Fibroblast of pulmonary artery (primary cell): ENCODE measurements at places on chromosomes 3 and 15.

- DNase-seq = peak; percentile 69
Measured at GRCh38 chr3:55461896-55462295, 25.2 kb downstream of the WNT5A start.

DNA sequence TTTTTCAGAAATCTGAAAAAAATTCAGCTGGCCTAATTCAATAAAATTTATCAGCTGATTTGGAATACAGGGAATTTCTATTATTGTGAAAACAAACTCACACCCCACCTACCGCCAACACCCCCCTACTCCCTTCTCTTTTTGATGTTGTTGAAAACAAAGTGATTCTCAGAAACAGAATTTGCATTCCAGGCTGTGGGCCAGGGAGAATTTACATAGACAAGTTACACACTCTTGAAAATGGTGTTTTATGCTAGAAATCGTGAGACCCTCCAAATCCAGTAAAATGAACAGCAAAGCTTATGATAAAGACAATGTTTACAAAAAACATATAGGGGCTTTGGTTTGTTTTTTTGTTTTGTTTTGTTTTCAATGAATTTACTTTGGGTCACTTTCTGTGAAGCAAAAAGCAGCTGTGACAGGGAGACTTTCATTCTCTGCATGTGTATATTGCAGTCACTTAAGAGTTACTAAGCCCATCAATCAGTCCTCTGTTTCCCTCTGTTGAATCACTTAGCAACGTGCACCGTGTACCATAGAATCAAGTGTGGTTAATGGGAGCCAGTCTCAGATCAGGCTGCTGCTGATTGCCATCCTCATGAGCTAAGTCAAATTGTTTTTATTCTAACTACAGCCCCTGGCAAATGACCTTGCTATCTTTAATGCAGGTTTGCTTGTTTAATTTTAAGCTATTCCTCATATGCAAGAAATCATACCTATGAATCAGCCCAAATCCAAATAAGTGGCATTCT lies 159.8 kb downstream of the ALCAM start:
- no peak for DNase-seq

DNA sequence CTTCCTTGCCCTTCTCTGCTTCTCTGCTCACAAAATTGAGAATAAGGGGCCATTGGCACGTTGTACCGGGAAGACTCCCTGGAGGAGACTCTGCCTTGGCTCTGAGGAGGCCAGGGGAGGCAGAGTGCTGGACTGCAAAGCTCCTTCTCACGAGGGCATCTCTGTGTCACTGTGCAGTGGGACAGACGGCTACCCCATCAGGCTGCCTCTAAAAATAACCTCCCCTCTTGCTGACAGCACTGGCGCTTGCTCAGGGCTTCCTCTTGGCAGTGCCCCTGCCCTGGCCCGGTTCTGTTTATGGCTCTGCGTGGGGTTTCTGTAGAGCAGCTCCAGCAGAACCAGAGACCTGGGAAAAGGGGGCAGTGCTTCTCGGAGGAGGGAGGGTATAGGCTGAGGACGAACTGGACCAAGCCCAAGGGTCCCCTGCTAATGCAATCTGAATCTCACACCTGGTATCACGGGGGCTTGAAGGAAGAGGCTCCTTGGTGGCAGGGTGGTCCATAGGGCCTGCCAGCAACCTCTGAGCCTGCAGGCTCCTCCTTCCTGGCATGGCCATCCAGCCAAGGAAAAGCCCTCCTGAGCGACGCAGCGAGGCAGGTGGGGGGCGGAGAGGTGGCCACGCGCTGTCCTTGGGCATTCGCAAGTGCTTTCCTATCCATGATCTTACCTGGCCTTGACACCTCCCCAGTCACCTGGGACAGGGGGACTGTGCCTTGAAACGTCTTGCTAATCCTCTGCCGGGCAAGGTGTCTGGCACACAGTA lies 63.3 kb upstream of the TLE3 start:
- no peak for DNase-seq

DNA sequence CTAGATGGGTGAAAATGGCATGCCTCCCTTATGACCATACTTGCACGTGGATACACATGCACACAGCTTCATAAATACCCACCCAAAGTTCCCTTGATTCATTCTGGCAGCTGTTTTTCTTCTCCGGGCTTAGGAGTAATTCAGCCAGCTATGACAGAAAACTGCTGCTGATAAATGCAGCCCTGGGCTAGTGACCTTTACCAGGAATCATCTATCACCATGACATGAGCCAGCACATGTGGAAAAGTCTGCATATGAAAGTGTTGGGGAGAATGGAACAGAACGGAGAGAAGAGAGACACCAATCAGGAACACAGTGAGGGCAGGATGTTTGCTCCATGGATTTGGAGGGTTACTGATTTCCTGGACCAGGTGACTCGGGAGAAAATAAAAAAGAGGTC lies 706.3 kb downstream of the PDCD6IP start:
- peak; percentile 1 for DNase-seq

- DNase-seq = no peak
Measured at GRCh38 chr3:152213938-152214337, 54.8 kb upstream of the MBNL1 start.

DNA sequence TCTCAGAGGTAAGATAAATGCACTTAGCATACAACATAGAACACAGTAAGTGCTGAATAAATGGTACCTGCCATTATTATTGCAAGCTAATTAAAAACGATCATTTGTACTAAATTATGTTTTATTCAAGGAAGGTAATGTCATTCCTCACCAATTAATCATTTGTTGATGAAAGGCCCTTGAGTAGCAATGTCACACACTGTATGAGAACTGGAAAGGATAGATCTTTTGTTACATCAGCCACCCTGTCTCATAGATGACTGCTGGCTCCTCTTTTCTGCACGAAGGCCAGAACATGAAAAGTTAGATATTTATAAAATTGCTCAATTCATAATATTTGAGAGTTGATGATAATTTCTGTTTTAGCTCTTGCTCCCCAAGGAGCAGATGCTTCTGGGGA lies 415.4 kb downstream of the RBMS3 start:
- peak; percentile 38 for DNase-seq

GRCh38 chr3:39294446-39295183 lies 14.8 kb upstream of the CX3CR1 start:
- DNase-seq = no peak

DNA sequence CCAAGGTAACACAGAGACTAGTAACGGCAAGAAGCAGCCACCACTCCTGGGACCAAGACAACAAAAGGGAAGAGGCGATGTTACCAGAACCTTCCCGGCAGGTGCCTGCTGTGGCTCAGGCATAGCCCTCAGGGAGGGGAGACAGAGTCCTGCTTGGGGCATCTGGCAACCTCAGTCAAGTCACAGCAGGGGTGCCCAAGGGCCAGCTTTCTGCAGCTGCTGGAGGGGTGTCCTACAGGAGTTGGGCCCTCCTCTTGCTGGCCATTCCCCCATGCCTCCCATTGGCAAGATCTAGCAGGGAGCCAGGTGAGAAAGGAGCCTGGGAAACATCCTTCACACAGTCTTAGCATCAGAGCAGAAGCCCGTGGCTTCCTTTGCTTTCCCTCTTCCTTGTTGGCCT lies 197.3 kb upstream of the IL12A start:
- DNase-seq = no peak

DNA sequence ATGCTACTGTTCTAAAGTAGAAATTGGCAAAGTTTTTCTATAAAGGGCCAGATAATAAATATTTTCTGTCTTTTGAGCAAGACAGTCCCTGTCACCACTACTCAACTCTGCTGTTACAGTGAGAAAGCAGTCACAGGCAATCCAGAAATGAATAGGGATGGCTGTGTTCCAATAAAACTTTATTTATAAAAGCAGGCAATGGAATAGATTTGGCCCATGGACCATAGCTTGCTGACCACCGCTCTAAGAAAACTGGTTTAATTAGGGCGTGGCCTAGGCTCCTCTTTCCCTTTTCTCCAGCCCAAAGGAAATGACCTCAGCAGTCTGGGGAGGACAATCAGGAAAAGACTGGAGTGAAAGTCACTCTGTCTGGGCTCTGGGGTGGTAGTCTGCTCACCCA lies 183.8 kb downstream of the MEGF11 start:
- DNase-seq = no peak

- no peak for DNase-seq
Measured at GRCh38 chr3:83928903-83929302, 1029.9 kb upstream of the CADM2 start.

DNA sequence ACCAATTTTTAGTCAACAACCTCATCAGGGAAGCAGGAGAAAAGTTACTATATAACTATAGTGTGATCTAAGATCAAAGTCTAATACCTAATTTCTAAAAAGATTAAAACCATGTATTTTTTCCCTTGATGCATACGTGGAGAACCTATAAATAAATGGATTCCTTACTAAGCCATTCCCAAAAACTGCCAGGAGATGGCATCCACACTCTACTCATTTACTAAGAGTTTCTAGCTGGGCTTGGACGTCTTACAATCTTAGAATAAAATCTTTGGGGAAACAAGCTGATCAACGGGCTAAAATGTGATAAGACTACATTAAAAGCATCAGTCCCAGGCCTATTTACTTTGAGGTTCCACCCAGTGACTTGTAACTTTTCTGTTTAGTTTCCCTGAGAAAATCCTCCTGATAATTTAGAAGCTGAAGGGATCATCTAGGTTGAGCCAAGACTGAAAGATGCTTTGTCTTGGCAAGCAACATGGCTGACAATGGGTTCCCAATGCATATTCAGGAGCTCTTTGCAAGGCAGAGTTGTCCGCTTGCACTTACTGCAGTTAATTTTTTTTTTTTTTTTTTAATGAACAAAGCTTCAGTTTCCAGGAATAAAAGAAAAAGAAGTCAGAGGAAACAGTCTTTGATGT lies 85.5 kb upstream of the FGF12 start:
- peak; percentile 83 for DNase-seq

DNA sequence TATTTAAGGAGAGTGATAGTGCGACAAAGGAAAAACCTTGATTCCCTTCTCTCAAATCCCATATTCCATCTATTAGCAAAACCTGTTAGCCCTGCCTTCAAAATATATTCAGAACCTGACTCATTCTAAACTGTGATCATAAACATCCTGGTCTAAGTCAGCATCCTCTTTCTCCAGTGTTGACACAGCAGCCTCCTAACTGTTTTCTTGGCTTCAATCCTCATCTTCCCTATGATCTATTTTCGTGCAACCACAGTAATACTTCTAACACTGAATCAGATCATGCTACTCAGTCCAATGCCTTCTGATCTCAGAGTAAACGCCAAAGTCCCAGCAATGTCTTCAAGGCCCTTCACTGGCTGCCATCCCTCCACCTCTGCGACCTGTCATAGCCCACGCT lies 785.1 kb downstream of the EDEM1 start:
- DNase-seq = no peak

- DNase-seq = no peak
Measured at GRCh38 chr3:188031121-188031520, 122.8 kb upstream of the LPP start.

GRCh38 chr15:71051539-71051938 lies 63.7 kb upstream of the THSD4 start:
- peak; percentile 90 for DNase-seq

- peak; percentile 45 for DNase-seq
Measured at GRCh38 chr15:71679793-71680353, 130.5 kb upstream of the NR2E3 start.

DNA sequence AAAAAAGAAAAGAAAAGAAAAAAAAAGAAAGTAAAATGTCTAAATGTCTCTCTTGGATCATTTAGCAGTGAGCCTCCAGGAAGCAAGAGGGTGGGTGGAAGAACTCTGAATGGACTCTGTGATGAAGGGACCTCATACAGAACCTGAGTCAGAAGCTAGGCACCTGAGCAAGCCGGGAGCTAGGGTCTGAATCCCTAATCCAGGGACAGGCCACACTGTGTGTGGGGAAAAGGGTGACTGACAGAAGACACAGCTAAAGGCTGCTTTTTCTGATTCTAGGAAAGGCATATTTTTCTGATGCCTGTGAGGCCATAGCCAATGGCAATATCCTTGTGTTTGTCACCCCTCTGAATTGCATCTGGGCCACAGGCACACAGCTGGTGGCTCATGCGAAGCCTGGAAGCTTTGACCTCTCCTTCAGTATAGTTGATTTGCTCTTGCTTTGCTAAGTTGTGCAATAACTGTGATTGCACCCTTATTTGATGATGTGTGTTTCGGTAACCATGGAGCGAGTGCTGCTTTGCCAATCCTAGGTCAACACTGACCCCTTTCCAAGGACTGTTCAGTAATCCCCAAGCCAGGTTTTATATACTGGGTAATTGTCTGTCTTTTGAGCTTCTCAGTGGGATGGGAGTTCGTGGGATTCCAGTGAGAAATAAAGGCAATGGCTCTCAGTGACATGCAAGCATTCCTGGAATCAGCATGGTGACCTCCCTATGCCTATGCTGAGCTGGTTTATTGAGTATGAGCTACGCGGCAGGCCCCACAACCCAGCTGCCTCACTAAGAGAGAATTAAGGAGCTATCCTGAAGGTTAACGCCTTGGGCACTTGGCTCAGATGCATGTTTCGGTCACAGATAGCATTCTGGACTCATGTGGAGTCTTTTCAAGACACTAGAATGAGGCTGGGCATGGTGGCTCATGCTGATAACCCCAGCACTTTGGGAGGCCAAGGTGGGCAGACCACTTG lies 49.0 kb upstream of the OSBPL11 start:
- DNase-seq = peak; percentile 28

- DNase-seq = no peak
Measured at GRCh38 chr15:89443581-89443980, 52.8 kb downstream of the RHCG start.

- DNase-seq = no peak
Measured at GRCh38 chr15:69602921-69603320, 150.3 kb downstream of the RPLP1 start.

DNA sequence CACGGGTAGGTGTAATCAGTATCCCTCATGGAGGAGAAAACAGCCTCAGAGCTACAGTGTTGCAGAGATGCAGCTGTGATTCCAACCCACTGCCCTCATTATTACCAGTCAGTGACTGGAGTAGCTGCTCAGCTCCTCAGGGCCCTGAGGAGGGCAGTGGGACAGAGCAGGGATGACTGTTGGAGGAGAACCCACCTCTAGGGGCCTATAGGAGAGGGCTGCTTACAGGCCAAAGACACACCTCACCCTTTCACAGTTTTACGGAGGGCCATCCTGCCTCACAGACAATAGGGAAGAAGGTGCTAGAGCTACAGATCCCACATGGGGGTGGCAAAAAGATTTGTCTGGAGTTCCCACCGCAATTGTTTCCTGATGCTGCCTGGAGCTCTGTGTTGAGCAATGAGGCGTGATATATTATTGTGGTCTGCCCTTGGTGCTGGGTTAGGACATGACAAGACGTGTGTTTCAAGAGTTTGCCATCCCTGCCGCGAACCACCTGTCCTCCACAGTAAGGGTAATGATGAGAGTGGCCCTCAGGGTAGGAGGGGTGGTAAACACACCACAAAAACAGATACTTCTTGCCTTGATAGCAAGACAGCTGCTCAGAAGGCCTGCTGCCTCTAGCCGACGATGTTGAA lies 140.5 kb upstream of the TPM1 start:
- DNase-seq = no peak

DNA sequence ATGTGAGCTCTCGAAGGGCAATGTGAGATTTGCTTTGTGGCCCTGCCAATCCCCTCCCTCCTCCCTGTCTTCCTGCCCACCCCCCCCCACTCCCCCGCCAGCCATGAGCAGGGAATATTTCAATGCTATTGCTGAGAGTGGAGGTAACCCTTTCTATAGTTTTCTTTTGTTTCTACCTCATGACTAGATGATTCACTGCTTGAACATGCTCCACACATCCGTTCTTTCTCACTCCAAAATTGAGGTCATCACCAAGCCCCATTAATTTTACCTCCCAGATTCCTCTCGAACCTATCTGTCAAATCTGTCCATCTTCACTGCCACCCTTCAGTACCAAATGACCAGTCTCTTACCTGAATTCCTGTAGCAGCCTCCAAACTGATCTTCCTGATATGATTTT lies 12.2 kb downstream of the ZNF774 start:
- DNase-seq = peak; percentile 82
